ENCODE measurements at places on chromosomes 12 and 14. TPM values are rescaled to one million over a fixed set of nuclear protein-coding genes. Genes with fewer than 3 reads are reported as not detected.

ATL1 gene
- total RNA-seq = 8.4 TPM

GRCh38 chr12:77314378-77315052 is 249.1 kb upstream of the E2F7 start:
- no peak for DNase-seq

DNA sequence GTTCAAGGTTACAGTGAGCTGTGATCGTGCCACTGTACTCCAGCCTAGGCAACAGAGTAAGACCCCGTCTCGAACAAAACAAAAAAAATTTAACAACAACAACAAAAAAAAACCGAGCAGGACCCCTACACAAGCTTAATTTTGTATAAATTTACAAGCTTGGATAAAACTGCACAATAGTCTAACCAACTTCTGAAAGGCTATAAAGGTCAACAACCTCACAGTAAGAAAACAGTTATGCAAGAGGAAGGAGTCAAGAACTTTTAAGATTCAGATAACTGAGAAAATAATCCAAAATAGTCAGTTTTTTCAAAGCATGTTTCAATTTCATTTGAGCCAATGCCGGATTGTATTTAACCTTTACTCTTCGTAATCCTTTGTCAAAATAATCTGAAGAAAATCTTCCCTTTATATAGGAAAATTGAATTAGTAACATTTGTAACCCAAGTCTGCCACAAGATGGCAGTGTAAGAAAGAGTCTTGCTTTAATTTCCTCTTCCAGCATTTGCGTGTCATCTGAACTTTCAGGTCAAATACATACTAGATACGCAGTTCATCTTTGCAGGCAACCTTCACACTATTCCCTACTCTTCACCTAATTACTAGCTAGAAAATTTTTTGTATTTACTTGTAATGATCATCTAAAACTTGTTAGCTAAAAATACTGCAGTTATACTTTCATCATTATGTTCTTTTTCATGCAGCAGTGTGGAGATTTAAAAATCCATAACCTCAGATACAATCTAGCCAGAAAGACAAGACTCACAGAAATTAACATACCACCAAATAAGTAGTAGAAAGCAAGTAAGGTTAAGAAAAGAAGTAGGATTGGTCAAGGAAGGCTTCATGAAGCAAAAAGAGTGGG is 5.8 kb downstream of the CCNB1IP1 start:
- DNase-seq = no peak

GRCh38 chr12:119089380-119090013 is 89.2 kb upstream of the HSPB8 start:
- DNase-seq = no peak

DNA sequence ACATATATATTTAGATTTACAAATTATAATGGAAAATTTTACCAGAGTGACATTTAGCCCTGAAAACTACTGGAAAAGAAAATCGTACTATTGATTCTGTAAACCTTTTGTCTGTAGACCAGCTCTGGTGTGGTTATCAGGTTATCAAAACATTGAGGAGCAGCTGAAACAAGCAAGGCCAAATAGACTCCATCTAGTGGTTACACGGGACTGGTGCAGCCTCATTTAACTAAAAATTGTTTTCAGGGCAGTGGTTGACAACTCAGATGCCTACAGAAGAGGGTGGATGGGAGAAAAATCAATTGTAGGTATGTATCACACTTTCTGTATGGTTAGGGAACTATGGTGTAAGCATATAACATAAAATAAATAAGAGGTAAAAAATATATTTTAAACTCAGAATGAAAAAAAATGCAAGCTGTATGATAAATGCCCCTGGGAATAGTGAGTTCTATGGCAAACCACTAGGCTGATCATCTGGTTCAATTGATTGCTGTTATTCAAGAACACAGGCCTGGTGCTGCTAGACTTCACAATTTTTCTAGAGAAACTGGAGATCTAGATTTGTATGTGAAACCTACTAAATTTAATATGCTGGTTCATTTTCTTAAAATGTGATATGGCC is 51.2 kb downstream of the ACSS3 start:
- no peak for DNase-seq

SLC10A1 gene
- total RNA-seq = not detected

Measured in lower lobe of right lung (tissue), 2 donors.